ENCODE measurements at places on chromosomes 7 and 10.

- no peak for DNase-seq
These were observed 45.2 kb upstream of the TMEM213 start for GRCh38 chr7:138752518-138753149.

- DNase-seq: no peak
These were observed 14.6 kb downstream of the STX1A start for GRCh38 chr7:73704640-73705550.

DNA sequence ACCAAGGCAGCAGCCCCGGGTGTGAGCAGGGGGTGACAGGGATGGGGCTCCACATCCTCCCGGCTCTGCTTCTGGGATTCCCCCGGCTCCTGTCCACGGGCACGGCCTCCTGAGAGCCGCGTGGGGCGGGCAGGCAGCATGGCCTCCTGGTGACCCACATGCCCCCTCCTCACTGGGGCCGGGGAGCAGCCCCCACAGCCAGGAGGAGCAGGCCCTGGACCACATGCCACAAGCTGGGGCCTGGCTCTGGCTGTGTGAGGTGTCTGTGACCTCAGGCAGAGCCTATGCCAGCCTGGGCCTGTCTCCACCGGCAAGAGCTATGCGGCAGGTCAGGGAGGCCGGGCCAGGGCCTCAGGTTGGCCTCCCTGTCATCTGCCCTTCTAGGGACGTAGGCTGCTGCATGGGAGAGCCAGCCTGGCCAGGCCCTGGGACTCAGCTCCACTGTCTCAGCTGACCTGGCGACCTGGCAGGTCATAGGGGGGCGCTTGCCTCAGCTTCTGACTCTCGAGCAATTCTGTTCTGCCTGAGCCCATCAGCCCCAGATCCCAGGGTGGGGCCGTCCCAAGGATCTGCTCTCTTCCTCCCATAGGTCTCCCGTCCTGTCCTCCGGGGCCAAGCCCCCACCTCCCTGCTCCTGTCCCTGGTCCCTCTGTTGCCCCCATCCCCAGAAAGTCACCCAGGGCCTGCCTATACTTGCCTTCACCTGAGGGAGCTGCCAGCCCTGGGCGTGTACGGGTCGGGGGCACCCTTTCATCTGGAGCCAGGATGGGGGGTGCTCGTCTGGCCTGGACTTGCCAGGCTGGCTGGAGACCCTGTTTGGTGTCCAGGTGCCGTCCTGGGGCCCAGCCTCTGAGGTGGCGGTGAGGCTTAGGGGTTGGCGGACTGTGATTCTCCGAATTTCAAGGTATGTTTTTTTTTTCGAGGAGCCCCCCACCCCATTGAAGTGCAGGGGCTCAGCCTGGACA, 3.9 kb upstream of the TMEM184A start:
- no peak for DNase-seq

DNA sequence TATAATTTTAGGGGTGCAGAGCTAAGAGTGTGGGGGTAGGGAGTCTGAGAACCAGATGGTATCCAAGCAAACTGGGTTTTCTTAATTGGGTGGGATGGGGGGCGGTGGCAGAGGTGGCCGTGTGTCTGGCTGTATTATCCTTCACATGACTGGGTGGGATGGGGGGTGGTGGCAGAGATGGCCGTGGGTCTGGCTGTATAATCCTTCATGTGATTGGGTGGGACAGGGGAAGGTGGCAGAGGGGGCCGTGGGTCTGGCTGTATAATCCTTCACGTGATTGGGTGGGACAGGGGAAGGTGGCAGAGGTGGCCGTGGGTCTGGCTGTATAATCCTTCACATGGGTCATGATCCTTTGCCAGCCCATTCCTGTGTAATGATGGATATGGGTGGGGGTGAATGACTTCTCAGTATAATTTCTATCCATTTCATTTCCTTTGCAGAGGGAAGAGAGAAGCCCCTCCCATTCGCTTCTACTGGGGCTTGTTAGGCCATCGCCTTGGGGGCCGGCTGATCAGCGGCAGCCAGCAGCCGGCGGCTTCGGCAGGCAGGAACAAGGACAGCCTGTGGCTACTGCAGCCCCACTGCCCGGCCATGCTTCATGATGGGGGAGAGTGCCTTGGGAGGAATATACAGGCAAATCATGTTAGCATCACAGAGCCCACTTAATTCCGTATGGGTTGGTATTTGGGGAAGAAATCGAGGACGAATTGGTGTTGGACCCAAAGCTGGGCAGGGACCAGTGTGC, 179.6 kb upstream of the MKI67 start:
- no peak for DNase-seq

GRCh38 chr7:84022684-84023308, 171.8 kb downstream of the SEMA3A start:
- DNase-seq: no peak

DNA sequence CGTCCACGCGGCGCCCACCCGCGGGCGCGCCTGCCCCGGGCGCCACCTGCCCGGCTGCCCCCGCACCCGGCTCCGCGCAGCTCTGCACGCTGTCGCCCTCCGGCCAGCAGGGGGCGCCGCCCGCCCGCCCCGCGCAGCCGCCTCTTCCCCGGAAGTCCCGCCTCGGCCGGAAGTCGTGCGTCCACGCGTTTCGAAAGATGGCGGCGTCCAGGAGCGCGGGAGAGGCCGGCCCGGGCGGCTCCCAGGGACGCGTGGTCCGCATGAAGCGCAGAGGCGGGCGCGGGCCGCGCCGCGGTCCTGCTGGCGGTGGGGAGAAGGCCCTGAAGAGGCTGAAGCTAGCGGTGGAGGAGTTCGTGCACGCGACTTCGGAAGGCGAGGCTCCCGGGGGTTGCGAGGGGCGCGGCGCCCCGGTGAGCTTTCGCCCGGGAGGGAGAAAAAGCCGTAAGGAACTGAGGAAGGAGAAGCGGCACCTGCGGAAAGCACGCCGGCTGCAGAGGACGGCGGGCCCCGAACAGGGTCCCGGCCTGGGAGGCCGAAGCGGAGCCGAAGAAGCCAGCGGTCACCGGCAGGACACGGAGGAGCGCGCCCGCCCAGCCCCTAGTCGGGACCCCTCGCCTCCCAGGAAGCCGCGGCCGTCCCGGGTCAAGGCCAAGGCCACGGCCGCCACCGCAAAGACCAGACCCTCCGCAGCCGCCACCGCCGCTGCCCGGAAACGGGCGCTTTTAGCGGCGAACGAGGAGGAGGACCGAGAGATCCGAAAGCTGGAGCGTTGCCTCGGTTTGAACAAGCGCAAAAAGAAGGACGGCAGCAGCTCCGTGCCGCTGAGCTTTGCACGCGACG, at the start of gene NOM1:
NOM1 (plus strand) TSS at position 172 of the 840 bp plus-strand sequence; CDS start at position 198, 26 bp downstream.
- peak; percentile 95 for DNase-seq

- peak; percentile 51 for DNase-seq
These were observed 5.1 kb downstream of the UNC5B start for GRCh38 chr10:71217266-71218045.

- no peak for DNase-seq
These were observed 1.8 kb downstream of the LRMDA start for GRCh38 chr10:75433216-75433615.

DNA sequence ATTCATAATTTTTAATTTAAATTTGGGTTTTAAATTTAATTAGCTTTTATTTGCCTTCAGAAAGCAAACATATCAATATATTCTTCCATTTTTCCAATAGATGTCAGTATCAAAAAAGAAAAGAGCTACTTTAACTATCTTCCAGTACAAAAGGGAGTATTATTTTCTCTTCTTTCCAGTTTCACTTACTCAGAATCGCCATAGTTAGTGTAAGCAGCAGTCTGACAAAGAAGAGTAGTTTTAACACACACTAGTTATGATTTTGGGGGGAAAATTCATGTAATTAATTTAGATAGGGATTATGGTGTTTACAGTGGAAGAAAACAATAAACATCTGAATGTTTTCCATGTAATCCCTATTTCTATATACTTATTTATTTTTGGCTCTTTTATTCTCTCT, 272.6 kb upstream of the DGKB start:
- no peak for DNase-seq

- no peak for DNase-seq
These were observed 52.9 kb downstream of the C10orf67 start for GRCh38 chr10:23291551-23292334.

All from right forelimb (tissue), 1 donor.